ENCODE measurements at places on chromosomes 6 and 20.

DNA sequence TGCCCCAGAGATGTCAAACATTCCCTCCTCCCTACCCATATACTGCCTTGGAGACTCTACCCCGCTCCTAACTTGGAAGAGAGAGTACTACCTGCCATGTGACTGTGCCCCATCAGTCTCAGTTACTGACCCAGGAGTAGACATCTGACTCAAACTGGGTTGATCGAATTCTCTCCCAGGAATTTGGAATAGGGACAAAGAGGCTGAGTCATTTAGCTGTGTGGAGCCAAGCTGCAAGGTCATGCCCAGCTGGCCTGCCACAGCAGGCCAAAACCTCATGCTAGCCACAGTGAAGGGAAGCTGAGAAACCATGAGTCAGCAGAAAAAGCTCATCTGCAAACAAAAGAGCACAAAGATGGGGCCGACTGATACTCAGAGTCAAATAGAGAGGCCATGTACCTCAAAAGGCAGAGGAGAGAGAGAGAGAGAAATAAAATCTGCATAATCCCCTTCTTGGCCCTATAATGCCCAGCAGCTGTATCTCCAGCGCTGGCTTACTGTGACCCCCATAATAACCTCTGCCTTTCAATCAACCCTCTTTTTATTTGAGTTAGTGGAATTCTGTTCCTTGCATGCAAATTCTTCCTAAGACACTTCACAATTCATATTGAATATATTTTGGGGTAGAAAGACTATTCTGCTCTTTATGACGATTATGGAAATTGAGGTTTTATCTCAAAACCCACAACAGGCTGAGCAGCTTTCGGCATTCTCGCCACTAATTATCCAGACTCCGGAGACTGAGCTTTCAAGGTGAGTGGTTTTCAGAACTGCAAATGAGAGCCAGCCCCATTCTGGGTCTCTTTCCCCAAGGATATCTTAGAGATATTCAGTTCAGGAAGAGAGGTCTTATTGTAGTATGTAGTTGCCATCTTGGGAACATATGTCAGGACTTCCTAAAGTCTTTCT is 21.4 kb upstream of the AKIRIN2 start:
- DNase-seq: peak; percentile 96

- no peak for DNase-seq
Observed at GRCh38 chr6:52087498-52087999, at the start of gene PKHD1. PKHD1 (minus strand) TSS chr6:52087613; CDS start chr6:52084933, 2,680 bp downstream.

DNA sequence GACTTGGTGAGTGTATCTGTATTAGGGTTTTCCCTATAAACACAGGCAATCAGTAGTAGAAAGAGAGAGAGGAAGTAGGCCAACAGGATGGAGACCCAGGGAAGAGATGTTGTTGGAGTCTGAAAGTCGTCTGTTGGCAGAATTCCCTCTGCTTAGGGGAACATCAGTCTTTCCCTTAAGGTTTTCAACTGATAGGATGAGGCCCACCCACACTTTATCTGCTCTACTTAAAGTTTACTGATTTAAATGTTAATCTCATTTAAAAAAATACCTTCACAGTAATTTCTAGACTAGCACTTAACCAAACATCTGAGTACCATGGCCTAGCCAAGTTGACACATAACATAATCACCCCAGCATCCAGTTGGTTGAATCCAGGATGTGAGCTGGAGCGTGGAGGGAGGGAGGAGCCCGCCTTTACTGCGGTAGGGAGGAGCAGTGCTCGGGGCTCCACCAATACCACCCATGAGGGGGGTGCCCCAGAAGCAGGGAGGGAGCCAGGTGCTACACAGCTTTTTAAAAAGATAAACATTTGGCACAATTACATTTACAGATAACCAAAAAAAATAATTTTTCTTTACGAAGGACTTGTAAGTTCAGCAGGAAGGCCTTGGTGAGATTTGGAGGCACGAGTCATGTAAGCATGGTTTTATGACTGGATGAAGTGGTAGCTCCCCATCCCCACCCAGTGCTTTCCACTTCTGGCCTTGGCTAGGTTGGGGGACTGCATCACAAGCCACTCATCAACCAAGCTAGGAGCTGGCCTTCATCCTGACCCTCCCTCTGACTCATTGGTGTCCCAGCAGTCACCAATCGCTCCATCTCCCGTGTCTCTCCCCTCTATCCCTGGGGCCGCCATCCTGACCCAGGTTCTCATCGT is 18.4 kb upstream of the SNX9 start:
- DNase-seq: no peak

DNA sequence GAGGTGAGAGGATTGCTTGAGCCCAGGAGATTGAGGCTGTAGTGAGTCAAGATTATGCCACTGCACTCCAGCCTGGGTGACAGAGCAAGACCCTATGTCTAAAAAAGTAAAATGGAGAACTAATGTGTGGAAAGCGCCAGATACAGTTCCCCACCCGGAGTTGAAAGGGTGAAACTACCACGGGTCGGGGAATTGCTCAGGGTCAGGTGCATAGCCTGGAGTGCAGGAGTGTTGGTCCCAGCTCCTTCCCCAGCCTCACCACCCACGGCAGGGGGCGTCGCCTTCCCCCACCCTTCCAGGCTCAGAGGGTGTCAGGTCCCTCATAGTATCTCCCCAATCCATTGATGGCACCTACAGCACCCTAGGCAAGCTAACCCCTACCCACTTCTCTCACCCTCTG is 26.1 kb downstream of the C20orf203 start:
- DNase-seq: no peak

- no peak for DNase-seq
Observed at GRCh38 chr6:52136934-52137467, 49.2 kb upstream of the IL17A start.

- no peak for DNase-seq
Observed at GRCh38 chr6:55568808-55569439, 10.1 kb downstream of the HMGCLL1 start.

DNA sequence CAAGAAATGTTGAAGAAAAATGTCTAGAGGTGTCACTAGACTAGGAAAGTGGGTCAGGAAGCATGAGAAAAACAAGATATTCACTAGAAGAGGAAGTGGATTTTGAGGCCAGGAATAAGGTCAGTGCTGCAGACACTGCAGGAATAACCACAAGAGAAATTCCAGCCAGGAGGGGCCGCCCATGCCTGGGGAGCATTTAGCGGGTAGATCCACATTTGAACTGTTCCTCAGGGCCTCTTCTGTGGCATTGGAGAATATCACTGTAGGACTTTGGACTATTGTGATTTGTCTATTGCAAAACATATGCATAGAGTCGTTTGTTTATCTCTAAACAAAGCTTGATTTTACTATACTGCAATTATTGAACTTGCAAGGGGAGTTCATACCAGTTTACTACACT is 49.6 kb upstream of the CCDC28A start:
- no peak for DNase-seq

DNA sequence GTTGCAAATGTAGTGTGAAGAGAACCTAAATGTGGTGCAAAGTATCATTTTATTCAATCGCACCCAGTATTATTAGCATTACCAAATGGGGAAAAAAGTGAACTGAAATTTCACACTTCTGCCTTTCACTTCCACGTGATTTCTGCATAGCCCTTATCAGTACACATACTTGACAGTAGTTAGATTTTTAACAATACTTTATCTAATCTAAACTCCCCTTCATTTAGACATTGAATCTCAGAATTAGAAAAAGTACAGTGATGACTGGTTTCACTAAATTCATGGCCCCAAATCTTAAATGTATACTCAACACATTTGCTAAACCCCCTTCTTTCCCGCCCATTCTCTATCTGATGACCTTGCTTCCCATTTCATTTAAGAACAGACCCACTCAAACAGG is 14.3 kb downstream of the STX7 start:
- DNase-seq: no peak

- DNase-seq: no peak
Observed at GRCh38 chr6:1231941-1232340, 80.0 kb upstream of the FOXQ1 start.

- DNase-seq: peak; percentile 29
Observed at GRCh38 chr20:33299111-33299603, 16.1 kb downstream of the BPIFB1 start.

DNA sequence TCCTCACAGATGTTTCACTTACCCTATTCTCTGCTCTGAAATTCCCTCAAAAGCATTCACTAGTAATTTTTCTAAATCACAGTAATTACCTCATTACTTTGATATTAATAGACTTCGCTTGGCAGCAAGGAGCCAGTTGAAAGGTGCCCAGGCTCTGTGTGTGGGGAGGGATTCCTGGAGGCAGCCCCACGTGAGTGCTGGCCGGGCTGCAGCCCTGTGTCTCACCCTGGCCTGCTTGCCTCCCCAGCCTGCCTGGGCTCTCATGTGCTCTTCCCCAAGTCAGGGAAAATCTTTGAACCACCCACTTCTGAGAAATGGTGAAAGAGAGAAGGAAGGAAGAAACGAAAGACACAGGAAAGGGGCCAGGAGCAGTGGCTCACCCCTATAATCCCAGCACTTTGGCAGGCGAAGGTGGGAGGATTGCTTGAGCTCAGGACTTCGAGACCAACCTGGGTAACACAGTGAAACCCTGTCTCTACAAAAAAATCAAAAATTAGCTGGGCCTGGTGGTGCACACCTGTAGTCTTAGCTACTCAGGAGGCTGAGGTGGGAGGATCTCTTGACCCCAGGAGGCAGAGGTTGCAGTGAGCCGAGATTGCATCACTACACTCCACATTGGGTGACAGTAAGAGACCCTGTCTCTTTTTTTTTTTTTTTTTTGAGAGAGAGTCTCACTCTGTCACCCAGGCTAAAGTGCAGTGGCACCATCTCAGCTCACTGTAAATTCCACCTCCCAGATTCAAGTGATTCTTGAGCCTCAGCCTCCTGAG is 20.0 kb upstream of the SNTA1 start:
- no peak for DNase-seq

DNA sequence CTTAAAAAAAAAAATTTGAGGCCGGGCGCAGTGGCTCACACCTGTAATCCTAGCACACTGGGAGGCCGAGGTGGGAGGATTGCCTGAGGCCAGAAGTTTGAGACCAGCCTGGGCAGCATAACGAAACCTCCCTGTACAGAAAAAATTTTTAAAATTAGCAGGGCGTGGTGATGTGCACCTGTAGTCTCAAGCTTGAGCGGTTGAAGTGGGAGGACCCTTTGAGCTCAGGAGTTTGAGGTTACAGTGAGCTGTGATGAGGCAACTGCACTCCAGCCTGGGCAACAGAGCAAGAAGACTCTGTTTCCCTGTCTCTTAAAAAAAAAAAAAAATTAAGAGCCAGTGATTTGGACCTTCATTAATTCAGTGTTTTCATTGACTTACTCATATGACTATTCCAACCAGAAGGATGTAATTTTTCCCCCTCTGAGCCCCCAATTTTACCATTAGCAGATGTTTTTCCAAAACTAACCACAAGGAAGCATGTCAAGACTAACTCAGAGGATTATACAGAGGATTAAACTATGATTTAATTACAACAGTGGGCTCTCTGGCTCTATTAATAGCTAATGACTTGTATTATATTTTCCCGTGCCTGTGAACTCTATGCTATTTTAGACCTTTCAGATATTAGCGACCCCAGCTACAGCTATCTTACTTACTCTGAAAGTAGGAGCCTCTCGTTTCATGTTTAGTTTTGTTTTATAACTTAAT is 75.1 kb downstream of the ARID1B start:
- DNase-seq: no peak

DNA sequence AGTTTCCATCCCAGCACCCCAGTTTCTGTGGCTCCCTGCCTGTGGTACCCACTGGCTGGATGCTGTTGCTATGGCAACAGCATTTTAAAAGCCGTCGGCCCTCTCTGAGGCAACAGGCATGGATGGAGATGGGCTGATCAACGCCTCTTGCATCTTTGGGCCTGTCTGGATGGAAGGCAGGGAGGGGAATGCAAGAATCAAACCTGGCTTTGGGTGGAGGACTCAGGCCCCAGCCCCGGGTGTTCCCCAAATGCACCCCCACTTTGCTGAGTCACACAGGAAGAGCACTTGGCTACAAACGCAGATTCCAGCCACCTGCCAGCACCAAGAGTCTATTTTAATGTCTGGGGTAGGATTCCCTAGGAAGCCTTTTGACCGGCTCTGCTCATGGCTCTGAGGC is 45.7 kb upstream of the TGM2 start:
- DNase-seq: no peak

All from foreskin fibroblast (primary cell).